Natural killer cell treated with Interleukin-12 subunit alpha and Interleukin-12 subunit beta and Interleukin-15 and Interleukin-18, amount 100 ng/mL, for 72 hours (primary cell): ENCODE measurements at places on chromosomes 3 and 15. TPM values are rescaled to one million over a fixed set of nuclear protein-coding genes. Genes with fewer than 3 reads are reported as not detected.

DNA sequence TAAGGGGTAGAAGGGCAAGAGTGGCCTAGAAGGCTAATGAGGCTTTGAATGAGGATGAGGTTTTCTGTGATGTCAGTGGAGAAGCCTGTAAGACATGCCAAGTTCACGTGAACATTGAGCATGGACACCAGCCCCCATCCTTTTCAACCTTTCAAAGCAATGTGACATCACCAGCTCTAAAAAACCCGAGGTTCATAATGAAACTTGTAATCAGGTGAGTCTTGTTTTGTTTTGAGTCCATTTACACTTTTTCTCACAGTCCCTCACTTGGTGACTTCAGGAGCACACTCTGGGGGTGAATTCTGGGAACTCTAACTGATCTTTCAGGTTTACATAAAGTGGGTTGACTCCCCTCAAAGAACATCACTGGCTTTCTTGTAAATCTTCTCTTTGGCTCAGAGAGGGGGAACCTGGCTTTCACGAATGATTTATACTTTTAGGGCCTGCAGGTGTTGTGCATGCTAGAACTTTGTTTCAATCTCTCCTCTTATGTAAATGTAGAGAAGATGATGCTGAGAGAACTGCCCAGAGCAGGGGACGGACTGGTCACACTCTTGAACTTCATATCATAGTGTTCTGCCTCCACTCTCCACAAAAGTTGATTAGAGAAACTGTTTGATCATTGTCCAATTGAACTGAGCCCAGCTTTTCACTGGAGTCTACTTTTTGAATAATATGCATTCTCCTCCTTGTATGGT is 224.7 kb upstream of the SATB1 start:
- peak overlapping the region; percentile 94 for H3K27ac ChIP-seq
- H3K36me3 ChIP-seq, result peaks cover 35% of the 10 kb centered on the region

DNA sequence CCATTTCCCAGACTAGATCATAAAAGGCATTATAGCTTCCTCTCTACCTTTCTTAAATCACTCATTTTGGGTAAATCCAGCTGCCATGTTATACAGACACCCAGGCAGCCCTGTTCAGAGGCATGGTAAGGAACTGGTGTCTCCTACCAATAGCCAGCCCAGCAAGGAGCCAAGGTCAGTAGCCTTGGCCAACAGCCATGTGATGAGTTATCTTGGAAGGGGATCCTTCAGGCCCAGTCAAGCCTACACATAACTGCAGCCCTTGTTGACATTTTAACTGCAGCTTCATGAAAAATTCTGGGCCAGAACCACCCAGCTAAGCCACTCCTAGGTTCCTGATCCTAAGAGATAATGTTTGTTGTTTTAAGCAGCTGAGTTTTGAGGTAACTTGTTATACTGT is 29.0 kb upstream of the ZMAT3 start:
- H3K27me3 ChIP-seq, result peaks cover 5% of the 10 kb centered on the region
- no peaks in the 10 kb centered on the region for H3K4me1 ChIP-seq
- no peak overlapping the region for H3K4me3 ChIP-seq

DNA sequence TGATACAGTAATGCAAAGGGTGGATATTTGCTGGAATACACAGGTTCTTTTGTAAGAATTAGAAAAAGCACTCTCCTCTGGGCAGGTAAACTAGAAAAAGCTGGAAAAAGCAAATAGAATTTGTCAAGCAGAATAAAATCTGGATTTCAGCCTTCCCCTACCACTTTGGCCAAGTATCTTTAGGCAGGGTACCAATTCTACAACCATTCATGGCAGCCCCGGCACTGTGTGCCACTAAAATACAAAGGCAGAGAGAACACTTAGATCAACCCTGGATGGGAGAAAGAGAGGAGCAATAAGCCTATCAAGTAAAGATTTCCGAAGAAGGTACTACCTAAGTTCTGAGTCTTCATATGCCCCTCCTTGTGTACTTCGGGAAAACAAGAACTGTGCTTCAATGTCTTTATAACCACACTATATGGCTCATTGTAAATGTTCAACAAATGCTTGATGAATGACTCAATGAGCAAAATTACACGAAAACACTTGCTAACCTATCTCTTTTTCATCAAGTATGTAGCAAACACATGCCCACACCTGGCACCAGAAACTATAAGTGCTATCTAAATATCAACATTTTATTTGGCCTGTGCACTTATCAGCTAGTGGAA is 20.8 kb downstream of the STAG1 start:
- H3K4me1 ChIP-seq, result peaks cover 54% of the 10 kb centered on the region
- peaks cover under 1% of the 10 kb centered on the region for H3K36me3 ChIP-seq
- no peak for DNase-seq
- H3K27me3 ChIP-seq, result no peaks in the 10 kb centered on the region
- H3K27ac ChIP-seq, result no peak overlapping the region

DNA sequence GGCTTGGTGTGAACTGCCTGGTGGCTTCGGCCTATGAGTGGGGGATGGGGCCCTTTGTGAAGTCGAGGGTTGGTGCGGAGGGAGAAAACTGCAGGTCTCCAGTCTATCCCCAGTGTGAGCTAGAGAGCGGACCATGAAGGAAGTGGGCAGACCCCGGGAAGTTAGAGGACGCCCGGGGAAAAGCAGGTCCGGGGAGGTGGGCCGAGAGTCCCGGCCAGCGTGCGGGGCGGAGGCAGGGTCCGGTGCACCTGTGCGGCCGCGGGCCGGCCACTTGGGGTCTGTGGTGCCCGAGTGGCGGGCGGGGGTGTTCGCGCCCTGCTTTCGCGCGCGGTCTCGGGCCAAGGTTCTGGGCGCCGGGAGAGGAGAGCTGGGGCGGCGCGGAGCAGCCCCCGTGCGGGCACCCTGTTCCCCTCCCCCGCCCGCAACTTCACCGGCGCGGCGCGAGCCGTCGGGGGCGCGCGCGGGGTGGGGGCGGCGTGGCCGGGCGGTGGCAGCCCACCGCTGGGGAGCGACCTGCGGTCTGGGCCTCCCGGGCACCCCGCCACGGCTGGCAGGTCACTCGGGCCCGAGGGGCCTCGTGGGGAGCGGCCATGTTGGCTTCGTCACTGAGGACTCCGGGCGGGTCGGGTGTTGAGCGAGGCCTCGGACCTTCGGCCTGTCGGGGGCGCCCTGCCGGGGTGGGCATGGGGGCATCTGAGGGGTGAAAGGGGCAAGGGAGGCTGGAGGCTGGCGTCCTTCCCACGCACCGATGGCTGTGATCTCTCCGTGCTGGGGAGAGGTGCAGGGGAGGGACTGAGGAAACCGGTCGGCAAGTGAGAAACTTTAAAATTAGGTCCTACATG is 4.8 kb downstream of the UBE2E1 start:
- H3K4me1 ChIP-seq, result peaks cover 53% of the 10 kb centered on the region
- H3K27ac ChIP-seq, result peak overlapping the region; percentile 96
- peak overlapping the region; percentile 94 for H3K4me3 ChIP-seq
- H3K36me3 ChIP-seq, result peaks cover 10% of the 10 kb centered on the region

GRCh38 chr3:125240496-125240895 is 27.9 kb upstream of the SLC12A8 start:
- H3K27me3 ChIP-seq, result no peaks in the 10 kb centered on the region
- H3K4me3 ChIP-seq, result no peak overlapping the region
- no peak overlapping the region for H3K27ac ChIP-seq
- peaks cover 38% of the 10 kb centered on the region for H3K4me1 ChIP-seq

The KIF15 gene
- total RNA-seq, result 12.3 TPM

The SEMA3F gene
- total RNA-seq, result 0.12 TPM
